ENCODE measurements at places on chromosomes 2 and 18.
A peak's percentile ranks its signal among the peaks of the same experiment; 100 is the strongest.

- no peak for DNase-seq
Measured at GRCh38 chr18:63119647-63120046, 199.9 kb downstream of the BCL2 start.

GRCh38 chr18:36625386-36625785, 203.4 kb downstream of the TPGS2 start:
- no peak for DNase-seq

- DNase-seq, result no peak
Measured at GRCh38 chr2:25462021-25462420, 120.3 kb upstream of the DNMT3A start.

GRCh38 chr2:149388120-149388816, 57.9 kb downstream of the LYPD6 start:
- DNase-seq, result no peak

GRCh38 chr18:59675346-59675745, 21.9 kb downstream of the CCBE1 start:
- no peak for DNase-seq

DNA sequence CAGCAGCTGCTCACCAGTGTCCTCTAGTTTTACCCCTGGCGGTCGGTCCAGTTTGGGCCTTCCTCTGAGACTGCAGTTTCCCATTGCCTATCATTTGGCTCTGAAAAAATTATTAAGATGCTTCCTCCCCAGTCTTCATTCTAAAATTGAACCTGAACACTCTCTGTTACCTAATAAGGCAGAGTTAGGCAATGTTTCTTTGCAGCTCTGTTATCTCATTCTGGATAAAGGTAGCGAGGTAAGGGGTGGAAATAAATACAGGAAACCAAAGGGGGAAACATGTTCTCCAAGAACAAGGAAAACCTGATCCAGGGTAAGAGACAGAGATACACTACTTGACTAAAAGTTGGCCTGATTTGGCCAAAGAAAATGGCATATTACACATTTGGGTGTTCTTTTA, 91.0 kb upstream of the FZD5 start:
- DNase-seq, result no peak

DNA sequence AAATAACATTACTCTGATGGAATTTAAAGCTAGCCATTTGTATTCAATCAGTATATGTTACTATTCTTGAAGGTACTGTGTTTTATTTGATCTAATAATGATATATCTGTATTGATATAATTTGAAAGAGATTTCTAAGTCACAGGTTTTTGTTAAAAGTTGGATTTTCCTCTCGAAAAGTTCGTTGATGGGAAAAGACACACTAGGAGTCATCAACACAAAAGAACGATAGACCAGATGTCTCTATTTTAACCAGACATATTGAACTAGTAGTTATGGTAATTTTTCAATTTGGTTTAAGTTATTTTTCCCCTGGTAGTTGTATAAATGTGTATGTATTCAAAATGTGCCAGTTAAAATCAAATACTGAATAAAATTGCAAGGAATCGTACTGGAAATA, 2.5 kb downstream of the ASXL3 start:
- DNase-seq, result no peak

GRCh38 chr2:105926960-105927678, 182.4 kb downstream of the NCK2 start:
- DNase-seq, result peak; percentile 40

GRCh38 chr18:11909061-11909455, 941 bp upstream of the MPPE1 start:
- DNase-seq, result no peak

DNA sequence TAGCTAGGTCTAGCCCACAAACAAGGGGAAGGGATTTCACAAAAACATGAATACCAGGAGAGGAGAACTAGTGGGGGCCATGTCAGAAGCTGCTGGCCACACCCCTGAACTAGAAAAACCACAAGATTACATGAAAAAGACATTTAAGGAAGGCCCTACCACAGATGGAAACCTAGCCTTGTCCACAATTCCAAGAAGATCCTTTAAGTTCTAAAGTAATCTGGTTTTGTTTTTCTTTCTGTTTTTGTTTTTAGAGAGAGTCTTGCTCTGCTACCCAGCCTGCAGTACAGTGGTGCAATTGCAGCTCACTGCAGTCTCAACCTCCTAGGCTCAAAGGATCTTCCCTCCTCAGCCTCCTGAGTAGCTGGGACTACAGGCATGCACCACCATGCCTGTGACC, 34.2 kb upstream of the CAB39 start:
- no peak for DNase-seq

DNA sequence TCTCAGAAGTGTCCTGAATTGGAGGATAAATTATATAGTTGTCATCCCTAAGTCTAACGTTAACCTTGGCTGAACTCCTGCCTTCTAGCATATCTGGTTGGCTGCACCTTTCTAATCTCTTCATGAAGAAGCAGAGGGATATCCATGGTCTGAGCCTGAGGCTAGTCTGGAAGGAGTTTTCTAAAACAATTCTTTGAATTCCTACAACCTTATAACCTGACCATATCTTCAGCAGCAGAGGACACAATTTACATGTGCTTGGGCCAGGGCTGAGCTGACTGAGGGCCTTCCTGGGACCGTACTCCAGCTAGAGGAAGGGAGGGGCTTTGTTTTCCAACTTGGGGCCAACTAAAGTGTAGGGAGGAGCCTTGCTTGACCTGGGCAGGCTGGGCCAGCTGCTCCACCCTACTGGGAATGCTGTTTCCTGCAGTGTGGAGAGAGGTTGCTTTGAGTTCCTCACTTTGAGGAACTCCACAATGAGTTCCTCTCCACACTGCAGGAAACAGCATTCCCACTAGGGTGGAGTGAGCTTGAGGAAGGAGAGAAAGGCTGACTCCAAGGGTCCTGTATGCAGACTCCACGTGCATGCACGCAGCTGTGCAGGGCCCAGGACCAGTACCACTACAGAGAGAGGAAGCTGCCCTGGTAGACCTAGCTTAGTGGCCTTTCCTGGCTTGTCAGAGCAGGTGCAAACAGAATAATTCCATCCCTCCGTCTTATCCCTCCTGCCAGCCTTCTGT, 19.6 kb downstream of the CEP68 start:
- DNase-seq, result no peak

DNA sequence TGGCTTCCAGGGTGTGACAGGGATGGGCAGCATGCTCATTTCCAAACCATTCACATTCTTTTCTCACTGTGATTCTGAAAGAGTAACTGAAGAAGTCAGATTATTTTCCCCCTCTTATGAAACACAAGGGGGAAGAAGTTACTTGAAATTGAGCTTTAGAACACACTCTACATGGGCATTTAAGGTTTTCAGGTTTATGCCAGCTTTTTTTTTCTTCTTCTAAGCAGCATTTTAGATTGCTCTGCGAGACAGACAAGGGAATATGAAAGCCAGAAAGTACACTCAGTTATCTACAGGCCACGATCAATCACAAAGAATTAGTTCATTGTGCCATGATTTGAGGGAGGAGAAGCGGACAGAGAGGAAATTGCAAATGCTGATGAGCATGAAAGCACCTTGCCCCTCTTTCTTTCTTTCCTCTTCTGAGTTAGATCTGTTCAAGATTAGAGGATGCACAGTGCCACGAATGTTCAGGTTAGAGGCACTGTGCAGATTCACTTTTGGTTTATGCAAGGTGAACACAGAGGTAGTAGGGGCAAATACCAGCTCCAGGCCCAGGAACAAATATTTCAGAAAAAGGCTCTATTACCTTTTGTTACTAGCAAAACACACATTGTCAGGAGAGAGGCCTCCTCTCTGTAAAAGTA, 49.2 kb downstream of the CXCR4 start:
- DNase-seq, result no peak
